Kasumi-1 (cell line): ENCODE measurements at places on chromosomes 2 and 18.

- DNase-seq: no peak
Measured at GRCh38 chr2:142954493-142954892, 77.0 kb downstream of the KYNU start.

DNA sequence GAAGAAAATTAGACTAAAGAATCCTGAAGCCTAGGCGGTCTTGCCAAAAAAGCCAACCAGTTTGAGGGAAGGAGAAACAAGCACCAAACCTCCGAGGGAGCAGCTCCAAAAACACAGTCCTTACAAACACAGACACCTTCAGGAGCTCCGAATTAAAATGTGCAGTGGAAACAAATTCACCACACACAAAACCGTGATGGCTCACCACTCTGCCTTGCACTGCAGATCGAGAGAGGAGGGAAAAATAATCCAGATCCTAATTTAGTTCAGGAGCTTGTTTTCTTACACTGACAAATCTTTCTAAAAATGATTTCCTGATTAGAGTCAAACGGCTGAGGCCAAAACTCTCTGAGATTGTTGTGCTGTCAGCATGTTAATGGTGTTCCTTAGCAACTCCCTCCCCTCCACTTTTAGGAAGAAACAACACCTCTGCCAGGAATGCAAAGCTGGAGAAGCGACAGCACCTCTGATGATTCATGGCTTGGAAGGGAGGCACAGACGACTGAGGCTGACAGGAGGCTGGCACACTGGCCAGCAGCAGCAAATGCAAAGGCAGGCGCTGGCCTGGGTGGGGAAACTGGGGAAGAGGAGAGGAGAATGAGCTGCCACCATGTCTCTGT is 249.4 kb upstream of the KLHL29 start:
- no peak for DNase-seq

DNA sequence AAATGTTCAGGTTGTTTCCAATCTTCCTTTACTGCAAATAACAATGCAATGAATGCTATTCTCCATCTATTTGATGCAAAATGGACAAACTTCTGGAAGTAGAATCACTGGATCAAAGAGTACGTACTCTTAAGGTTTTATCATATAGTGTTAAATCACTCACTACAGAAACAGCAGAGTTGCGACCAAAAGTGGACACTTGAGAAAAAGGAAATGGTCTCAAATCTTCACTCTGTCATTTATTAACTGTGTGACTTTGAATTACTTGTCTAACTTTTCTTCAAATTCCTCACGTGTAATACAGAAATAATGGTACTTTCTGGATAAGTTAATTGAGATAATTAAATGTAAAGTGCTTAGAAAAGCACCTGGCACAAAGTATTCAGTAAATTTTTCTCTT is 78.1 kb downstream of the CERKL start:
- no peak for DNase-seq

DNA sequence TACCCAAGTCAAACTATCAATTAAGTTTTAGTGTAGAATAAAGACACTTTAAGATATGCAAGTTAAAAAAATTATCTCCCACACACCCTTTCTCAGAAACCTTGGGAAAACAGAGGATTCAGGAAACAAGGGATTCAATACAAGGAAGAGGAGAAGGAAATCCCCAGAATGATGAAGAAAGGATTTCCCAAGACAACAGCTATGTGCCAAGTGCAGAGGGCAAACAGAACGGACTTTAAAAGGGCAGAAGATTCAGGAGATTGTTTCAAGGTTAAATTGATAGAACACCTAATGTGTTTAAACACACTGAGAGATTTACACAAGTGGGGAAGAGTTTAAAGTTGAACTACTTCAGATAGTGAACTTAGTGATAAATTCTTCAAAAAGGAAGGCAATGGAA is 71.5 kb upstream of the EPAS1 start:
- no peak for DNase-seq
